MV-4-11 (cell line): ENCODE measurements at places on chromosomes 4 and X.

DNA sequence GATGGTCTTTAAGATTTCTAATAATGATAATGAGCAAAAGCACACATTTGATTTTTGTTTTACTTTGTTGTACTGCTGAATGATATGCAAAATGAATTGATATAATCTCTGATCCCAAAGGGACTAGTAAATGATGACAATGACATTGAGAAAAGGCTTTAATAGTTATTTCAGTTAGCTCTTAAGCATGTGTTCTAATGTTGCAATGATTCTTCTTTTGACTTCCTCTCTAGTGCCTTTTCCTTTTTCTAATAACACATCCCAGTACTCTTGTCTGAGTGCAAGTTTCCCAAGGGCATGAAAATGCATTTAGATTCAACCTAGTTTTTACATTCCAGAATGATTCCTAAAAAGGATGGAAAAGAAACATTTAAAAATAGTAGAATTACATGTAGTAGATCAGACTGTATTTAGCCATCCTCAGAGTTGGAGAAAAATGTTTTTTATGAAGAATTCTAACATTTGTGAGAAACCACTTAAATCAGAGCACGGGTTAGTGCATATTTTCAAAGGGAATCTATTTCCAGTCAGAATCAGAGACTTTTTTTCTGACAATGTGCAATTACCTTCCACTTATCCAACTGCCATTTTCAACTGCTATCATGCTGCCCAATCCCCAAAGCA lies 508.8 kb downstream of the C4orf33 start:
- DNase-seq, result peak; percentile 66

DNA sequence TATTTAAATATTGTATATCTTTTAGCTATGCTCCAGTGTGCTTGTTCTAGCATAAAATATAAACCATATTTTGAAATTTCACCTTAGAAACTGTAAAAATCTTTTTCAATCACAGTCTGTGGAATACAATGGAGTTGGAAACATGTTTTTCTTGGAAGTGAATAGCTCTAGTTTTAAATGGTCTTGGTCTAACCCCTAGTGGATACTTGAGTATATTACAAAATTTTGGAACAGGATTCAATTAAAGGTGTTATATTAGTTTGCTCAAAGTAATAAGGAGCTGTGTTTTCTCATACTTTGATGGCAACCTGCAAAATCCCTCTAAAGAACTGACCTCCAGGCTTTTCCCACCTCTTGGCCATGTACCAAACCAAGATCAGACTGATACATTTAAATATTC lies 48.2 kb downstream of the STK26 start:
- DNase-seq, result no peak

DNA sequence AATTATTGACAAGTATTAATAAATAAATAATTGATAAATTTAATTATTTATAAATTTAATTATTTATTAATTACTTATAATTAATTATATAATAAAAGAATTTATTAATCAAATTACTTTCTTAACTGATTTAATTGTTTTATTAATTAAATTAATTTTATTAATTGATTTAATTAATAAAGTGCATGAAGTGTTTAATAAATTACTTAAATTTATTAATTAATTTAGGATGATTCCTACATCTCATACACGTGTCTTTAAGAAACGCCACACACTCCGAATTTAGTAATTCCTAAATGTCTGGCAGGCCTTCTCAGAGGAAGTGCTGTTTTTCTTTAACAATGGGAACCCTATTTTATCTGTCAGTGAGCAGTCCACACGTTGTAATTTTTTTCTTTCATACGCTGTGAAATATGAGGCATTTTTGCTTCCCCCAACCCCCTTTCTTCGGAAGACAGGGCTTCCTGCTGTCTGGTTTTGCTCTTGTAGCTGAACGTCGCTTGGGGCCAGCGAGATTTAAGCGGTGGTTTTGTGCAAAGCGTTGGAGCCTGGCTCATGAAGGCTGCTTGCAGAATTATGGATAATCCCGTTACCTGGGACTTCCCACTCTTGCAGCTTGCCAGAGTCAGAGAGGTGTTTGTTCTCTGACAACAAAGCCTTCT lies 46.8 kb downstream of the CRLF2 start:
- no peak for DNase-seq

- no peak for DNase-seq
These were observed 1037.1 kb downstream of the STPG2 start for GRCh38 chr4:97106161-97106560.

DNA sequence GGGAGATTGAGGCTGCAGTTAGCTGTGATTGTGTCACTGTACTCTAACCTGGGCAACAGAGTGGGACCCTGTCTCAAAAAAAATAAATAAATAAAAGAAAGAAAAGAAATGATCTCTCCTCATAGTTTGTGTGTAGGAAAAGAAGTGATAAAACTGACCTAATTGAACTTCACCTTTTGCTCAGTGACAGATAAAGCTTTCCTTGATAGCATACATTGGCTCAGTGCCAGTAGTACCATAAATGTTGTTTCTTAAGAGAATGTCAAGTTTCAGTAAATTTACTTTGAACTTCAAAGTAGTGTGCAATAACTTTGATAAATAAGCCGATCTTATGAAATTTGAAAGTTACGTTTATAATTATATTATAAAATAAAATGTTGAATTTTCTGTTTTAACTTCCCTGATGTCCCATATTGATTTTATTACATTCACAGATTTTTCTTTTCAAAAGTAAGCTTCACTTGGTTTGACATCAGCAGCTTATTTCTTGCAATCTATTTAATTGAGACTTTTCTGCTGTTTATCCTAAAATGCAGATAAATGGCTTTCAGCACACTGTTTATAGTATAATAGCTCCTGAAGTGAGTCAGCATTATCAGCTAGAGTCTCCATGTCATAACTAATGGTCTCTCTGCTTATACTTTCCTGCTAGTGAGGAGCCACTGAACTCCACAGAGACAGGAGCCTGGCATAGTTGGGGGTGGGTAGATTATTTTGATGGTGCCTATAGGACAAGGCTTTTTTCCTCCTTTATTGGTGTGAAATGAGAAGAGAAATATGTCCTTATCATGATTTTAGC lies 330.1 kb downstream of the BMPR1B start:
- DNase-seq, result no peak

GRCh38 chr4:171812665-171813525 lies at the start of gene GALNTL6:
Gene GALNTL6 (plus strand): TSS chr4:171813404.
- DNase-seq, result no peak

DNA sequence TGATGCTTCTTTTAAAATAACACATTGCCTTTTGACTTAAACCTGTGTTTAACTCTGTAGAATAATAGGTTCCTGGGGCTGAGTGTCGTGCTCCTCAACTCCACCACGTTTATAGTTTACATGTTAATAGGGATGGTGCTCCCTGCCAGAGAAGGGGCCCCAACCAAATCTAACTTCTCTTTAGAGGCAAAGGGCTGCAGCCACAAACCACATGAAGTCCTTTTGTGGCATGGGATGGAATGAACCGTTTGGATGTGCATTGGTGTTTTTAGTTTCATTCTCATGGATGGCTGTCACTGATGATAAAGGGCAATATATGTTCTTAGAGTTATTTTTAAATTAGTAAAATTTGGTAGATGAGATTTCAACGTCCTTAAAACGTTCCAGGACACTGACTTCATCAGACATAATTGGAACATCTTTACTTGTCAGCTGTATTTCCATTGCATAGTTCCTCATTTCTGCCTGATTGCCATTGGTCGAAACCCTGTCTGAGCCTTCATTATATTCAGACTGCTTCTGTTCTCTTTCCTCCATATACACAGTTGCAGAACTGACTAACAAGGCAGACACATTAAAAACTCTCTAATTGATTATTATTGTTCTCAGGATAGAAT lies 60.4 kb upstream of the HPF1 start:
- DNase-seq, result peak; percentile 86

GRCh38 chr4:102647117-102647516 lies 113.7 kb downstream of the MANBA start:
- no peak for DNase-seq

DNA sequence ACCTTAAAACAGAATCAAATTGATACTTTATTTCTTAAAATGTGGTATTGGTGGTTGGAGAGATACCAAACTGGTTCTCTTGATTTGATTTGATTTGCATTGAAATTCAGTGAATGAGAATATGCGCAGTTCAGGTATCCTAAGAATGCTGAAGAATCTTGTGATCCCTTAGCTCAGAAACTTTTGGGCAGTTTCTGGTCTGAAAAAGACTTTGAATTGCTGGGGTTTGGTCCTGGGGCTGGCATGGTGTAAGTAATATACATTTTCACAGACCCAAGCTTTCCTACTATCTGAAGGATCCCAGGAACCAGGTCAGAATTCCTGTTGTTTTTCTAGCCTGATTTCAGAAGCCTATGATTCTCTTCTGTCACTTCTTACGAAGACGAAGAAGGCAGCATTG lies 6.6 kb downstream of the RAB33B start:
- DNase-seq, result no peak

DNA sequence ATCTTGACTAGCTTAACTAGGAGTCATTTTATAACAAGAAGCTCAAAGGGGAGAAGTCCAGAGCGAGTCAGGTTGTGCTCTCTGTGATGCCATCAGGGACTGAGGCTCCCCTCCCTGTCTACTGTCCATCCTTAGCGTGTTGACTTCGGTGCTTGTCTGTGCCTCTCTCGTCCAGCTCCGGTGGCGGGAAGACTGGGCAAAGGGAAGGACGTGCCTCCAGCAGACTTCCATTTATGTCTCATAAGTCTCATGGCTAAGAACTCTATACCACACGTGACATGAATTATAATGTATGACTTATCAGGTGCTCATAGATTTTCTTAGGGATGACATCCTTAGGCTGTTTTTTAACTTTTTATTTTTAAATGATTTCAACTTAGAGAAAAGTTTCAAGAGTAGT lies 92.6 kb upstream of the TLR2 start:
- no peak for DNase-seq

GRCh38 chr4:148779771-148780170 lies 337.6 kb upstream of the NR3C2 start:
- DNase-seq, result no peak

- no peak for DNase-seq
These were observed 23.6 kb upstream of the CBR4 start for GRCh38 chr4:169033660-169034059.

DNA sequence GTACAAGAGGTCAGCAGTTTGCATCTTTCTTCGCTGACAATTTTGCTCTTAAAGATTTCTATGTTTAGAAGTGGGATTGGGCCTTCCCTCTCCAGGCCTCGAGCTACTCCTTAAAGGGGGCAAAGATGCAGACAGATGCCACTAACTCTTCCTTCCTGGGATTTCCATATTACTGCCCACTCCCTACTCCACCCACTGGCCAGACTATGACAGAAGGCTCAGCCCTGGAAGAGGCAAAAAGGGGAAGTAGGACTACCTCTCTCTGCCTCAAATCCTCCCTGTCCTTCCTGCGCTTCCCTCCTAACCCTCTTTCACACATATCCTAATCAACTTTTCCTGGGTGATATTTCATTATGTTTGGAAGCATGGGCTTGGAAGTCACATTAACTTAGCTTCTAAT lies 58.3 kb downstream of the EVC2 start:
- DNase-seq, result no peak

GRCh38 chrX:12767856-12768255 lies 23.4 kb upstream of the PRPS2 start:
- no peak for DNase-seq

DNA sequence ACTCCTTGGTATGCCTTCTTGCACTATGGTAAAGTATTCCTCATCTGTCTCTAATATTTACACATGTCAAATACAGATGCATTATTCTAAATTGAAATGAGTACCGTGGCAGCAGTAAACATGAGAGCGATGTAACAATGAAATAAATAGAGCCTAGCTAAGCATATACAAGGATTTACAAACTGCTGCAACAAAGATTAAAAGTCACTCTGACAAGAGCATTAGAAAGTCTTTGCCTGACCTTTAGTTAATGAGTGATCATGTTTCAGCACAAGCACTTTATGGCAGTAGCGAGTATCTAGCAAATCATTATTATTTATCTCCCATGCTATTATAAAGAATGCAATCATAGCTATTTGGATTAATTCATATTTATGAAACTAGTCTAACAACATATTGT lies 547.0 kb upstream of the NDST4 start:
- DNase-seq, result no peak

DNA sequence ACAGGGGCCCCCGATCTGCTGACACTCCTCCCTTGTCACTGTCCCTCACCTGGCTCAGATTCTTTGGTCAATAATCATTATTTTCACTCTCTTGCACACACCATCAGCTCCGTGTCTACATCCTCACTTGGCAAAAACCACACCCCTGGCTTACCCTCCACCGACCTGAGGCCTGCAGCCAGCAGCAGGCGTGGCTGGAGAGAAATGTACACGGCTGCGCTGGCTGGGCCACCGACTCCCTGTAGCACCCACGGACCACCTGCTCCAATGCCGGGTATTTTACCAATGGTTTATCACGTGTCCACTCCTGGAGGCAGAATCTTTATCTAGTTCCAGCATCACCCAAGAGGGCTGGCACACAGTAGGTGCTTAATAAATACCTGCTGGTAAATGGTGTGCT lies 98.4 kb downstream of the WFS1 start:
- no peak for DNase-seq

DNA sequence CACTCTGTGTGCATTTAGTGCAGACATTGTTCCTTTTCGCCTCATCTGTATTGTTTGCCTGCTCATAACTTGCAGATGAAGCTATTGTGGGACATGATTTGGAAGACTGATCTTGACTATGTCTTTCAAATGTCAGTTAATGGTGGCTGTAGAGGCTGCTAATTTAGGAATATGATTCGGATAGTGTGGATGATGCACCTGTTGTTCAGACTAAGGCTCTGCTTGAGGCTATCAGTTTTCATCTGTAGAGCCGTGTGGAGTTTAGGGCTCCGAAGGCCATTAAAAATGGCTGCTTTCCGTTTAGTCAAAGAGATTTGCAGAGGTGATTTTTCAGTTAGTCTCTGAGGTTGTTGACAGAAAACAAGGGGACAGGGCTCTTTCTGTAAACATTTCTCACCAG lies 102.0 kb downstream of the GBA3 start:
- no peak for DNase-seq

GRCh38 chrX:107454302-107454701 lies 4.8 kb downstream of the FRMPD3 start:
- no peak for DNase-seq

DNA sequence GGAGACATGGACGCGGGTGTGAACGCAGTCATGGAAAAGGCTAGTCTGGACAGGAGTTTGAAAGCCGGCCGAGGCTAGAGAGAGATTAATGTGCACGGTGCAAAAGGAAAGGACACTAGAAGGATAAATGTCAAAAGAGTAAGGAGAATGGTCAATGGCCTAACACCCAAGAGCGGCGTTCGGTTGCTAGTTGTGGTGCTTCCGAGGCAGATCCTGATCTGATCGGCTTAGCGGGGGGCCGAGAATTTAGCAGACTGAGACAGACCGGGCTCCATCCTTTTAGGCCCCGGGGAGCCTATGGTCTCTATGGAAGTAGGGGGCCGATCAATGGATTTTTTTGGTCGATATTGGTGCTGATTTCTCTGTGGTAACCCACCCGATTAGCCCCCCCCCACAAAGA lies 6.9 kb downstream of the GAGE10 start:
- no peak for DNase-seq
